GM13976 (cell line): ENCODE measurements at places on chromosomes 16 and 17.
A peak's percentile ranks its signal among the peaks of the same experiment; 100 is the strongest.

GRCh38 chr17:65278050-65278819 is 141.1 kb downstream of the RGS9 start:
- peak; percentile 39 for DNase-seq

- DNase-seq: no peak
Measured at GRCh38 chr16:19690196-19690595, 27.8 kb downstream of the KNOP1 start.

GRCh38 chr17:75065562-75066151 is 18.6 kb downstream of the KCTD2 start:
- peak; percentile 81 for DNase-seq

GRCh38 chr17:68578236-68578635 is 22.9 kb downstream of the FAM20A start:
- no peak for DNase-seq

GRCh38 chr16:25606069-25606468 is 85.7 kb upstream of the HS3ST4 start:
- no peak for DNase-seq

- no peak for DNase-seq
Measured at GRCh38 chr16:5885521-5885920, 787.9 kb upstream of the EEF2KMT start.

DNA sequence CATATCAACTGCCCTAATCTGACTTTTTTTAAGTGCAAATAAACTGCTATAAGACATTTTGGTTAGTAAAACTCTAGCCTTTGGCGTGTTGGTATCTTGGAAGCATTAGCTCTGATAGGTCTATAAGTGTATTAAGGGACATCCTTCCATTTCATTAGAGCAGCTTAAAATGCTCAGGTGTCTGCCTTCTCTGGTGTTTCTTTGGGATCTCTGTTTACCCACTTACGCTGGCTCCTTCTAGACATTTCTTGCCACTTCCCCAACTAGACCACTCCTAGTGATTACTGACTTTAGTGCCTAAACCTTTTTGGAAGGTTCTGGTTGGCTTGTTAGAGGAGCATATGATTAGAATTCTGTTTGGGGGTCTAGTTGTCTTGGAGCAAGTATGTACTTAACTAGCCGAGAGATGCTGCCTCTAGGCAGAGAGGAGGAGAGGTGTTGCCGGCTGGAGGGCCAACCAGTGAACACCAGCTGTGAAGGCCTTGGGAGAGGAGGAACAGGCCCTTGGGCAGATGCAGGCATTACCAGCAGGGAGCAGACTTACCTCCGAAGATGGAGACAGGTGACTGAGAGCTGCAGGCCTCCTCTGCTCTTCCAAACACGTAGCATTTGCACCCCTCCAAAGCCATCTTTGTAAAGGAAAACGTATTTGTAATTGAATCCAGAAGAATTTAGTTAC is 15.2 kb upstream of the CLEC18C start:
- DNase-seq: peak; percentile 35

DNA sequence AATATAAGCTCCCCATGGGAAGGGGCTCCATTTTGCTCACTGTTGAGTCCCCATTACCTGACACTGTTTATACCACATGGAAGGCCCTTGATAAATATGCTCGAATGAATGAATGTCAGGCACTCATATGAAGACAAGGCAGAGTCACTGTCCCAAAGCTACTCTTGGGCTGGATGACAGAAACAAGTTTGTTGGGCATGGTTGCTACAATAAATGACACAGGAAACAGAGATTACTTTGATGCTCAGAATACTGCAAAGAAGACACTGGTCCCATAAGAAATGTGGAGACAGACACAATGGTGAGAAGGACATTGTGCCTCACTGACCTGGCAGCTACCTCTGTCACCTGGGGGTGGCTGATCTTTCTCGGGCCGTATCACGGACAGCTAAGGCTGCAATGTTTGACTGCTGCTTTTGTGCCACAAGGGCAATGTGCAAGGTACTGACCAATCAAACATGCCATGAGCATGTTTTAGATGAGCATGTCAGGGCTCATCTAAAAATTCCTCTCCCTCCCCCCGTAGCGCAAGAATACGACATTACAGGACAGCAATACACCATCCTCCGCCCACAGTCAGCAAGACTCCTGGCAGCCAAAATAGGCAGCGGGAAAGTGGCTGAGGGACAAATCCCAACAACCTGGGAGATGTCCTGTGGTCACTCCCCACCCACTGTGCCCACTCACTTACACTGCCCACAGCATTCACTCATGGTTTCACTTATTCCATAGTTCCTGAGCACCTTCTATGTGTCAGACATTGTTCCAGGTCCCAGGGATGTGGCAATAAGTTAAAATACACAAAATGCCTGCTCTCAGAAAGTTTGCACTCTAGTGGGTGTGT is 5.0 kb downstream of the PIK3R6 start:
- DNase-seq: no peak

GRCh38 chr16:87062569-87063442 is 254.4 kb downstream of the C16orf95 start:
- DNase-seq: peak; percentile 87

GRCh38 chr17:17115620-17116019 is 73.4 kb downstream of the MPRIP start:
- DNase-seq: no peak

- peak; percentile 70 for DNase-seq
Measured at GRCh38 chr17:47810200-47810821, 11.3 kb downstream of the OSBPL7 start.

GRCh38 chr17:73791631-73792030 is 147.4 kb upstream of the SDK2 start:
- DNase-seq: no peak

DNA sequence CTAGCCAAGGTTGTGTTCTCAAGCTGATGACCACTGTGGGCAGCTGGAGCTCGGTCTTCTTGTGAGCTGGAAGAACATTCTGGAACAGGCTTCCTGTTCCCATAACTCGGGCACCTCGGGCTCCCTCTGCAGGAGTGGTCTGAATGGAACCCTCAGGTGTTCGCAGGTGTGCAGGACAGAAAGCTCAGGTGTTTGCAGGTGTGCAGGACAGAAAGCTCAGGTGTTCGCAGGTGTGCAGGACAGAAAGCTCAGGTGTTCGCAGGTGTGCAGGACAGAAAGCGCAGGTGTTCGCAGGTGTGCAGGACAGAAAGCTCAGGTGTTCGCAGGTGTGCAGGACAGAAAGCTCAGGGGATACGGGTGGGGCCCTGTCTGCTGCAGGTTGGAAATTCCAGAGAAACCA is 109.0 kb upstream of the CACNG5 start:
- DNase-seq: no peak

DNA sequence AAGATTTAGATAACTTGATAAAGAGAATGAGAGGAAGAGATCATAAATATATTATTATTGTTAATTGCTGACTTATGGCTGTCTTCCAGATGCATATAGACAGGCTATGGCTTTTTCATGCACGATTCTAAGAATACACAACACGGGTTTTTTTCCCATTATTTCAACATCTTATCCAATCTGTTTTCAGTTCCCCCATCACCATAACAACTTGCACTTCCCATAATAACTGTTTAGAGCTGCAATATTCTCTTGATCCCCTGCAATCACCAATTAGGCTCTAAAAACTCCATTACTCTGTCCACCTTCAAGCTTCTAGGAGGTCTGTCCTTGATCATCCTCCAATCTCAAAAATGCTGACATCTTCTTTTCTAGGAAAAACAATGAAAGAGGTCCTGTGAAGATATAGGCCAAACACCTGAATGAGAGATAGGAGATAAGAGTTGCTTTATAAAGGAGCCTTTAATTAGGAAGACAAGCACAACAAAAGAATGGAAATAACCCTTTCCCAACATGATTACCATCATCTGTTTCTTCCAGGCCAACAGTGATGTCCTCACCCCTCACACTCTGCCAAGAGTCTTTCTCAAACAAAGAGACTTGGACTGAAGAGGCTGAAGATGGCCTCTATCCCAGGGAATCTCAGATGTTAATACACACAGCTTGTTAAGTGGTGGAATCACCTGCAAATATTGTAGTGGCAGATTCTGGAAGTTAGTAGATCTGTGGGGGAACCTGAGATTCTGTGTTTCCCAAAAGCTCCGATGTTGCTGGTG is 32.2 kb upstream of the CCL2 start:
- no peak for DNase-seq

- no peak for DNase-seq
Measured at GRCh38 chr16:89065458-89065822, 28.2 kb upstream of the ACSF3 start.

DNA sequence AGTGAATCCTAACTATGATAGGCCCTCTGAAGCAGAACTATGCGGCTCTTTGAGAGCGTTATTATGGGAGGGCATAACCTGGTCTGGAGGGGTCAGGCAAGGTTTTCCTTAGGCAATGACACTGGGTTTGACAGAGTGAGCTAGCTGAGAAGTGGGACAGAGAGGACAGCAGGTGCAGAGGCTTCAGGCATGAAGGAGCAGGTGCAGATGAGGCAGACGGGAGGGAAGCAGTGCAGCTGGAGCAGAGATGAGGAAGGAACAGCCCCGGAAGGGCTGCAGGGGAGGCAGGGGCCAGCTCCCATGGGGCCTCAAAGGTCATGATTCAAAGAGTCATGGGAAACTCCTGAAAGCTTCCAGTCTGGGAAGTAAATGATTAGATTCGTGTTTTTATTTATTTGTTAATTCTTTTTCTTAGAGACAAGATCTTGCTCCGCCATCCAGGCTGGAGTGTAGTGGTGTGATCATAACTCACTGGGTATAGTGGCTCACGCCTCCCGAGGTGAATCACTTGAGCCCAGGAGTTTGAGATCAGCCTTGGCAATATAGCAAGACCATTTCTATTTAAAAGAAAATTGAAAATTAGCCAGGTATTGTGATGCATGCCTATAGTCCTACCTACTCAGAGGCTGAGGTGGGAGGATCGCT is 5.4 kb downstream of the MARCHF10 start:
- DNase-seq: no peak

- peak; percentile 83 for DNase-seq
Measured at GRCh38 chr17:44331249-44331760, 6.7 kb upstream of the SLC25A39 start.

DNA sequence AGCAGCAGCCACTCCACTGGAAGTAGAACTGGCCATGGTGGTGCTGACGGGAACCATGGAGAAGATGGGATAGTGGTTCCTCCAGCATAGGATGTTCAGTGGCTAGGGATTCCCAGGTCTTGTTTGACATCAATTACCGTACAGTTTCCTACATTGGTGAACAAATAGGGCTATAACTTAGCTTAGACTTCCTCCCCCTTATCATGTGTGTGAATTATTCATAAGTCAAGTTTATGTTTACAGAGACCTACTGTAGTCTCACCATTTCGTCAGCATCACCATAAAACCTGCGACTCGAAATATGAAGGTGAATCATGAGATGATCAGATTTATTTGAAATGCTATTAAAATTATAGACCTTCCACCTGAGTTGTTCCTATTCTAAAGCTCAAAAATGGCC is 1.2 kb downstream of the KRTAP2-3 start:
- no peak for DNase-seq

GRCh38 chr16:83819361-83819760 is 11.6 kb downstream of the HSBP1 start:
- DNase-seq: no peak

GRCh38 chr17:56441308-56441707 is 152.2 kb upstream of the NOG start:
- no peak for DNase-seq

- no peak for DNase-seq
Measured at GRCh38 chr17:31148205-31148604, 53.4 kb downstream of the NF1 start.
